ENCODE measurements at places on chromosomes 7 and 10.

DNA sequence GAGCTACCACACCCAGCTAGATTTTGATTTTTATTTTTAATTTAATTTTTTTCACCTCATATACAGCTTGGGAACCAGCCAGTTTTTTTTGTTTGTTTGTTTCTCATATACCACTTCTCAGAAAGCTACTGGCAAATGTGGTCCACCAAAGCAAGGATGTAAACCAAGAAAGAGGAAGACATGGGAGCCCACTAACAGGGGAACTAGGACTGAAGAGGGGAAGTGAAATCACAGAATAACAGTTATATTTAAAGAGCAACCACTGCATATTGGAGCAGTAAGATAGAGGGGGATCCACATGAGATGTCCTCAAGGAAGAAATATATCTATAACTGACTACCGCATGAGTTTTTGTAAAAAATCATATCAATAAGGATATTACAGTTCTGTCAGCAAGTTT, 10.5 kb downstream of the CPVL start:
- DNase-seq: no peak

- no peak for DNase-seq
Observed at GRCh38 chr10:71638822-71639719, 80.5 kb downstream of the C10orf105 start.

DNA sequence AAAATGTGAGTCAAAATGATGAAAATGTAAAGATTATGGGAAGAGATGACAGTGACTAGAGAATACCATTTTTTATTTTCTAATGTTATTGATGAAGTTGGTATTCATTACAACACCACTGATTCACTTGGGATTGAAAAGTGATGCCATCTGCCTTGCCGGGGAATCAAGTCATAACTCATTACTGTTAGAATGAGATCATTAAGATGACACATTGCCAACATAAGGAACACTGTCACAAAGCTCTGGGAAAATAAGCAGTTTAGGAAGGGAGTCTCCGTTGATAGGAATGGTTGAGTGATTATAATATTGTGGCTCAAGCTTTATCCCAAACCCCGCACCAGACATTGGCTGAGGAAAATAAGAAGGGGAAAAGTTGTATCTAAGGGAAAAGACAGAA, 121.5 kb upstream of the PLPP4 start:
- DNase-seq: no peak

- no peak for DNase-seq
Observed at GRCh38 chr10:102602272-102603045, 41.8 kb upstream of the TRIM8 start.

GRCh38 chr10:454860-455259, 234.6 kb downstream of the DIP2C start:
- no peak for DNase-seq

- no peak for DNase-seq
Observed at GRCh38 chr10:26213157-26213800, 3.3 kb upstream of the GAD2 start.

GRCh38 chr7:18780266-18780665, 284.7 kb downstream of the HDAC9 start:
- DNase-seq: no peak

GRCh38 chr10:88392222-88392621, 190.9 kb downstream of the RNLS start:
- no peak for DNase-seq

DNA sequence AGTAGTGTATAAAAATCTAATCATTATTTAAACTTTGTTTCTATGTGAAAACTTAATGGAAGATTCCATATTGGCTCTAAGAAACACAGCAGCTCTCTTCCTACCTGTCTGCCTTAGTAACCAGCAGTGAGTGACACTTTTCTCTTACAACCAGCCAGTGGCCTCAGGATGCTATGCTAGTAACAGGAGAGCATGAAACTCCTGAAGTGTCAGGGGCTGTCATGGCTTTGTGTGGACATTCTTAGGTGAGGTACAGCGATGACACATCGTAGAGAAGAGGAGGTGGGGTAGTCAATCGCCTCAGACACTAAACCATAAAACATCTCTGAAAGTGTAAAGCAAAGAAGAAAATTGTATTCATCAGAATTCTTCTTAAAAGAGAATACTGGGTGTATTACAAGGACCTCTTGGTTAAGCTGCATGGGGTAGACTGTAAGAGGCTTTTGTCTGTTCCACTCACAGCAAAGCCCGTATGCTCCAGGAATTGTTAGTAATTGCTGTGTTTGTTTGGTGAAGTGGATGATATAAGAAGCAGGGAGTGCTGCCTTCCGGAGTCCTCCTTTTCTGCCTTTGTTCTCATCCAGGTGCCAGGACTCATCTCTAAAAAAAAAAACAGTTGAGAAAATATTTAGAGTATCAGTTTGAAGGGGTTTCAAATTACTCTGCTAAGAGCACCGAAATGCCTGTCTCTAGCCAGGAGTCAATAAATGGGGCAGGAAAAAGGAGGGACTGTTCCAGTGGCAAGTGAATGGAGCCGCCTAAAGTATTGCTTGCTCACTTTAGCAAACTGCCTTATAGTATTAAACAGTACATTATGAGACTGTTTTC, 518.8 kb downstream of the CNTNAP2 start:
- no peak for DNase-seq

DNA sequence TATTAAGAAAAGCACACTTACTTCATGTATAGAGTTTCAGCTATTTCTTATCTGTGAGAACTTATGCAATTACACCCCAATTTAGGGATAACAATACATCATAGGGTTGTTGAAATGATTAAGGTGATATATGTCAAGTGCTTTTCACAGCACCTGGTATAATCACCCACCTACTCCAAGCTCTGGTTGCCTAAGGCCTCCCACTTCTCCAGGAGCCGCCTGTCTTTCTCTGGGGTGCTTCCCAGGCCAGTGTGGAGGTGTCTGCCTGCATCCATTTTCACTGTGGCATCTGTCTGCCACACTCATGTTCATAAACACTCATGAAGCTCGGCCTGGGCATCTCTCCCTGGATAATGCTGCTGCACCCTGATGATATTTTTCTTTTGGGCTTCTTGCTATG, 250.3 kb downstream of the STK31 start:
- DNase-seq: no peak

DNA sequence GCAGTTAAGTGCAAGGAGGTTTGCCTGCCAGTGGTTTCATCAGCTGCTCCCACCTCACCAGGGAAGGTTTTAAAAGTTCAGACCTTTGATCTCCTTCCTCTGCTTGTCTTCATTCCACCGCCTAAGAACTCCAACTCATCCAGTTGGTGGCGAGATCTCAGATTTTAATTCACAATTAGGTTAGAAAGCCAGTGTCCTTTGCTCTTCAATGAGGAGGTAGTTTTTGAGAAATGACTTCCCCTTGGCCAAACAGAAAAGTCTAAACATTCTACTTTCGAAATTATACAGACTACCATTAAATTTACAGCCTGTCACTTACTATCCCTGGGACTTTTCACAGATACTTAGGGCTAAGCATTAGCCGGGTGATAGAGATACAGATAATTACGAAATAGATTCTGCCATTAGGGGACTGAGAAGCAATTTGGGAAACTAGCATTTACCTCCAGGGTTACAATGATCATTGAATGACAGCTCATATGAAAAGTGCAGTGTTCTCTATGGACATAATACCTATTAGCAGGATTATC, 513.4 kb upstream of the GHITM start:
- no peak for DNase-seq
